Ascending aorta (tissue), 2 donors: ENCODE measurements at places on chromosomes 6 and 20.
A peak's percentile ranks its signal among the peaks of the same experiment; 100 is the strongest.

DNA sequence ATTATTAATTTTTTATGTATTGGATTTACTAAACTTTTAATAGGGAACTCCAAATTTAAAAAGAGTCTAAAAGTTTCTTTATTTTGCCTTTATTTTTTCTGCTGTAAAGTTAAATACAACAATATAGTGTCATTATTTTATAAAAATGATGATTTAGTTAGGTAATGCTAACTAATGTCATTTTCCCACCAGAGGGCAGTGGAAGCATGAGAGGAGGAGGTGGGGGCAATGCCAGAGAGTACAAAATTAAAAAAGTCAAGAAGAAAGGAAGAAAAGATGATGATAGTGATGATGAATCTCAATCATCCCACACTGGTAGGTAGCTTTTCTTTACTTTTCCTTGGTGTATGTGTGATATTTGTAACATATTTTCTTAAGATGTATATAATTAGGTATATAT is 20.2 kb upstream of the FHL5 start:
- no peak for DNase-seq

- DNase-seq = no peak
These were observed 52.5 kb downstream of the ALDH5A1 start for GRCh38 chr6:24547243-24547642.

GRCh38 chr6:96899019-96899418 is 1.3 kb upstream of the NDUFAF4 start:
- DNase-seq = no peak

DNA sequence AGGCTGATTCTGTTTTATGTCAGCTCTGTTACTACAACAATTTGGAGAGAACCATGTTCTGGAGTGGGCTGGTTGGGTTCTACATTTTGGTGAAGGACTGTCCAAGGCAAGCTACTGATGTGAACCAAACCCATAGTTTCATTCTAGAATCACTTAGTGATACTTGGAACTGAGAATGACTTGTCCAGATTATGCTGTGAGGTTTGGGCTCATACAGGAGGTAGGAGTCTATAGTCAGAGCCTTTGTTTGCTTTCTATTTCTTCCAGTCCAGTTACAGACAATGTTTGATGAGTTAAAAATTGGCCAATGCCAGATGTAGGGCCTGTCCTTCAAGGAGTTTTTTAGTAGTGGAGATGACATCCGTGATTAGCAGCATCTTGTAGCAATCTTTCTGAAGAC is 97.9 kb downstream of the LRRC1 start:
- no peak for DNase-seq

- no peak for DNase-seq
These were observed 439.2 kb downstream of the C6orf118 start for GRCh38 chr6:164870164-164870563.

DNA sequence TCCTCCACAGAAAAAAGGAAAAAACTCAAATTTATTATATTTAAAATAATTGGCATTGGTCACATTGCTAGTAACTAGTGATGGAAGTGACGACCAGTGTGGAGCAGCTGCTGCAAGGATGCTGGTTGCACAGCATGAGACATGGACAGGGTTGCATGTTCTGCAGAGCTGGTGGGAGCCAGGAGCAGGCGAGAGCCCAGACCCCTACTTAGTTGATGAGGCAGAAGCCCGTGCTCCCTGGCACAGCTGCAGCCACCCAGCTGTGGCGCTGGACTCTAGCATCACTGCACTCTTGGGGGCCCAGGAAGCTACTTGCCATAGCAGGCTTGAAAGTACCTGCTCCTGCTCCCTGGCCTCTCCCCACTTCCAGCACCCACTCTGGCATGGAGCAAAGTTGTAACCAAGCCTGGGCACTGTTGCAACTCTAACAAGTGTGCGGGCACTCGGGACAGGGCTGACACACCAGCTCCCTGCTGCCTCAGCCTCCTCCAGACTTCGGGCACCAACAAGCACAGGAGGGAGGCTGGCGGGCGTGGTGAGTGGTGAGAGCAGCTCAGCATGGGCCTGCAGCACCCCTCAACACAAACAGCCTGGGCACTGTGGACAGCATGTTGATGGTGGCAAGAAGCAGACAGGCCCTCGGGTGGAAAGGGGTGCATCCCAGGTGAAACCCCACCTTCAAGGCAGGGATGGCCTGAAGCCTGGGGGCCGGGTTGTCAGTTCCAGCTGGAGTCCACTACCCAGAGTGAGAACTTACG is 69.6 kb downstream of the EYS start:
- no peak for DNase-seq

DNA sequence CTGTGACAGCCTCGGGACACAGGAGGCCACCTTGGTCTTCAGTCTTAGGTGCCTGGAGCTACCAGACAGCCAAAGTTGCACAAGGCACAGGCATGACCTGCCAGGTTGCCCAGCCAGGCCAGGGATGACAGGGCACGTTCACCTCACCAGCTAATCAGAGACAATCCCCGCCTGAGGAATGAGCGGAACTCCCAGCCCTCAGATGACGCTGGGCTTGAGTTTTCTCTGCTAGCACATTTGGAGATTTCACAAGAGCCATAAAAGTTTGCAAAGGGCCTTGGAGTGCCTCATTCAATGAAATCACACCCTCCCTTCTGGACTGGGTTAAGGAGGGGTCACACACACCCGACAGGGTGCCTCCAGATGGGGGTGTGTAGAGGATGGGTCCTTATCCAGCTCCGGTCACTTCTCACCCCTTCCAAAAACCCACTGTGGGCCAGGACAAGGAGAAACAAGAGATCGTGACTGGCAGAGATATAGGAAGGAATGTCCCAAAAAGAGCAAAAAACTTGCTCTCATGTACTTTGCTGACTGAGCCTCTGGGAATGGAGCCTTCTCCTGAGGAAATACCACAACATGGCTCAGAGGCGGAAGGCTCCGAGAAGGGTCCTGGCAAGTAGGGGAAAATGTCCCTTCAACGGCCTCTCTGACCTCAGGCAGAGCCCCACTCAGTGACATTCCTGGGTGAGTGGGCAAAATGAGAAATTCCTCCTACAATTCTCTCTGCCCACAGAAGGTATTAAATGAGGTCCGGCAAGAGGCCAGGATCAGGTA is 121.6 kb downstream of the ISM1 start:
- DNase-seq = no peak

- DNase-seq = no peak
These were observed 96.7 kb upstream of the LAMP5 start for GRCh38 chr20:9417665-9418064.

- DNase-seq = peak; percentile 43
These were observed 22.6 kb upstream of the RIN2 start for GRCh38 chr20:19735446-19735845.

DNA sequence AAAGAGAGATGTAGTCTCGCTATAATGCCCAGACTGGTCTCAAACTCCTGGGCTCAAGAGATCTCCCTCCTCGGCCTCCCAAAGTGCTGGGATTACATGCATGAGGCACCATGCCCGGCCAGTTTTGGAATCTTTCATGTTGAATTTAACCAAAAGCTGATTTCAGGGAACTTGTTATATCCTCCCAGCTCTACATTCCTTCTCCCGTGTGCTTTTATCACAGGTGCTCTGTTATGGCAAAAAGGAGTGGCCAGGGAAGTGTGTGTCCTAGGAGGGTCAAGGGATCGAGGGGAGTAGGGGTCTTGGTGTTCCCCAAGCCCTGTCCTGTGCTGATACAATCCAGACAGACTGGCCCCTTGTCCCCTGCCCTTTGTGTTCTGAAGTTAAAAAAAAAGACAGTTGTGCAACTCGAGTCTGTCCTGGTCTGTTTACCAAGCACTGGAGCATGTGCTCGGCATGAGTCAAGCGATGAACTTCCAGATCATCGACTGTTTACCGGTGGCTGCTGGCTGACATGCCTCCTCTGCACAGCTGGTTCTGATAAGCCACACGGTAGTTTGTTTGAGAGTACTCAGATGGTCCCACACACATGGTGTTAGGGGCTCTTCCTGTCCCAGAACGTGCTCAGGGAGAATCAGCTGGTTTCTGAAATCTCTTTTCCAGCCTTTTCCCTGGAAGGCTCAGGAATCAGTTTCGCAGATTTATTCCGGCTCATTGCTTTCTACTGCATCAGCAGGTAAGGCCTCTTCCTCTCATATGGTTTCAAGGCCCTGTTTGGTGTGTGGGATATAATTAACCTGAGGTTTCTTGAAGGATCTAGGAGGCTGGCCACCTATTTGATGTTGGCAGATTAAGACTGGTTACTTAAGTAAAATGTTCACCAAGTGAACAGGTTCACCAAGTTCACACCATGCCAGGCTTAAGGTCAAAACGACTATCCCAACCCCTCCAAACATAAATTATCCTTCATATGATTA is 52.6 kb upstream of the NAA20 start:
- DNase-seq = no peak

DNA sequence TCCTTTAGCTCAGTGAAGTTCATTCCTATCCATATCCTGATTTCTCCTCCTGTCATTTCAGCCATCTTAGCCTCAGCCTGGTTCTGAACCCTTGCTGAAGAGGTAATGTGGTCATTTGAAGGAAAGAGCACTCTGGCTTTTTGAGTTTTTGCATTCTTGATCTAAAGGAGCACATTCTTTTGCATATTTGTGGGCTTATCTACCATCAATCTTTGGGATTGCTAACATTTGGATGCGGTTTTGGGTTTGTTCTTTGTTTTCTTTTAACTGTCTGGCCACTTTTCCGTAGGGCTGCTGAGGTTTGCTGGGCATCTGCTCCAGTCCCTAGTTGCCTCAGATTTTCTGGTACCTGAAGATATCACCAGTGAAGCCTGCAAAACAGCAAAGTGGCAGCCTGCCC is 238.3 kb downstream of the EPM2A start:
- no peak for DNase-seq

GRCh38 chr20:20755231-20755630 is 42.8 kb upstream of the RALGAPA2 start:
- DNase-seq = no peak

DNA sequence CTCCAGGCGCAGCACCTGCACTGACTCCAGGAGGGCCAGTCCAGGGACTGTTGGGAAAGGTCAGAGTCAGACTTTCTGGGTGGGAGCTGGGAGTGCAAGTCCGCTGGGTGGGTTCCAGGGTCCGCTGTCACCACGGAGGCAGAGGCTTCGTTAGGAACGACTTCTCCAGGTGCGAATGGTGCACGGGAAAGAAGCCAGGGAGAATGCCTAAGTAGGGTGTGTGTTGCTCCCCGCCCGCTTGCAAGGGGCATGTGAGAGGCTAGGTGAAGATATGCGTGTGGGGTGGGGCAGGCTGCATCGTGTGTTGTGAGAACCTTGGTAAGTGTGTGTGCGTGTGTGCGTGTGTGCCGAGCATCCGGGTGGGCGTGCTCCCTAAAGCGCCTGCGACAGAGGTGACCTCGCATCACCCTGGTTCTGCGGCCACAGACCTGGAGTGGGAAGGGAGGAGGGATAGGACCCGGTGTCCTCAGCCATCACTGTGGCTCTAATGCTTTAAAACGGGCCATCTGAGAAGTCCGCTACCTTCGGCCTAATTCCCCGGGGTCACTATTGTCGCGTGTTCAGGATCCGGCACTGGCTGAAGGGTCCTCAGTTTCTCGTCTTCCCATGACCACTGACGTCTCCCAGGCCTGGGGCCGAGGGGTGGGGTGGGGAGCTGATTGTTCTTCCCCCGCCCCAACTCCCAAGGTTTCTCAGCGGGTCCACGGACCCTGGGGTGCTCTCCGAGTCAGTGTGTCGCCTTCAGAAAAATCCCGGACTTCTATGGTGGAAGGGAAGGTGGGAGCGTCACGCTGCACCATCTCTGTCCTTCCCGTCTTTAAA is 6.1 kb downstream of the SLC32A1 start:
- no peak for DNase-seq

DNA sequence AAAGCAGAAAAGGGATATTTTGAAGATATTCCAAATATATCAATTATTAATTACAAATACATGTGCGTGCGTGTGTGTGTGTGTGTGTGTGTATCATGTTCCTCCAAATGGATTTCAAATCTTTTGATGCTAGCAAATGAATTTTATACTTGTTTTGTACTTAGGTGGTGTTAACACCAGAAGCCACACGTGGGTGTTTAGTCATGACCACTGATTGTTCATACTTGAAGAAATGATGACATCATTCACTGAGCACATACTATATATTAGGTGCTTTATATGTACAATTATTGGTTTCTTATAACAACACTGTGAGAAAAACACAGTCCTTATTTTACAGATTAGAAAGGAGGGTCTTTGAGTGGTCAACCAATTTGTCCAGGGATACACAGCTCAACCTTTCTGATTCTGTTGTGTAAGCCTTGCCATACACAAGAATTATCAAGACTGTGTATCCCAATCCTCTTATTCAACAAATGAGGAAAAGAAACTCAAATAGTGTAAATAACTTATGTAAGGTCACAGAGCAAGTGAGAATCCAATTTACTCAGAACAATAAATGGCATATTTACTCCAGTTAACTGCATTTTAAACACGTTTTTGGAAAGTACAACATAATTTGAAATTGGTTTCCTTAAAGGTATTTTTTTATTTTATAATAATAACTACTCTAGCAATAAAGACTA is 88.5 kb downstream of the BCAS1 start:
- DNase-seq = no peak

GRCh38 chr6:50549026-50549425 is 164.3 kb upstream of the TFAP2D start:
- no peak for DNase-seq

GRCh38 chr6:66935612-66936011 is 1228.6 kb upstream of the EYS start:
- DNase-seq = no peak

DNA sequence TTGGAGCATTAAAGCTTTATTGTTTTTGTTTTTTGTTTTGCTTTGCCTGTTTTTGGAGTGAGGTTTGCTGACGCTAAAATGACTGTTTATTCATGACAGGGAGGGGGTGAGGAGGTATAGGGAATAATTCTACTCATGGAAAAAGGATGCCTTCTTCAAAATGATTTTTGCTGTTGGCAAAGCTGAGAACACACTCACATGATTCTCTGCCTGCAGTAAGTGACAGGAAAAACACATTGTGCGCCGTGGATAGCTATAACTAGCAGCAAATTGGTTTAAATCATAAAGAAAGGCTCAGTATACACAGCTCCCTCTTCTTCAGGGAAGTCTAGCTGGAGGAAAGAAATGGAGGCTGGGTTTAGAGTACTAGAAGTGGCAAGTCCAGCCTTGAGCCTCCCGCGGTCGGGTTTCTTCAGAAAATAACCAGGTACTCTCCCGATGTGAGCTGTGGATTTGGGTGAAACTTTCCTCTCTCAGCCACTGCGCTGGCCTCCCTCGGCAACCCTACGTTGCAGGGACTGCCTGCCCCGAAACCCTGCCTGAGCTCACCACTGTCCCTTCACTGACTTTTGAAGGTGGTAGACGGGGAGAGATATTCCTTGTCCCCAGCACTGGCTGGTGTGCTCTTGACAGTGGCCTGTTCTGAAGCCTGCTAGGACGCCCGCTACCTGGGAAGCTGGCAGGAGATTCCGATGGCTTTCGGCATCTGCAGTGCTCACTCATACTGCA is 278.2 kb downstream of the NRN1 start:
- DNase-seq = no peak

DNA sequence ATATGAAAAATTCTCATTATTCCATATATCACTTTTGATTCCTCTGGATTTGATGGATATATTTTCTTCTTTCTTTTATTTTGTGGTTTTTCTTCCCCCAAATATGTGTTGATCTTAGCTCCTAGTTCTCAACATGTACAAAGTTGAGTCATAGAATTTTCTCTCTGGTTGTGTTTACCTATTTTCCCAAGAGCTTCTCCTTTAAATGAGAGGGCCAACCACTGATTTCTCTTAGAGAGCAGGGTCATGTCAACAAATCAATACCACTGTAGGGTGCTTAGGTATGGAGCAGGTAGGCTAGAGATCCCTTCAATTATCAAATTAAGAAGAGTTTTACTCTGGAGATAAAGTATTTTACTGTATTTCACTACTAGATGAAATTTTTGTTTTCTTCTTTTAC is 145.7 kb downstream of the BMP5 start:
- DNase-seq = no peak
